ENCODE measurements at places on chromosomes 2 and 18.

DNA sequence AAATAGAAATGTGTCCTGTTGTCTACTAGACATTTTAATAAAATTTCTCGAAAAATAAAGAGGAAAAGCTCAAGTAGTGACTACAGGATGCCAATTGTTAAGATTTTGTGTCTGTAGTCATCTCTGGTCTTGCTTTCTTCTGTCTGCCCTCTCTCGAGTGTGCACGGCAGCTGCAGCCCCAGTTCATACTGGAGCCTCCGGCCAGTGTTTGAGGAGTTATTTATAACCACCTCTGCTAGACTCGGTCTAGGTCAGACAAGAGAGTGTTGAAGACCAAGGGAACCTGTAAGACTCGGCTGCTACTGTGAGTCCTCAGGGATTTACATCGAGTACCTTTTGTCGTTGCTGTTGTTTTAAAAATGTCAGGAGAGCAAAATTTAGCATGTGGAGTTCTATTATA, 810.1 kb upstream of the POU3F3 start:
- peaks cover 2% of the 10 kb centered on the region for H3K27me3 ChIP-seq
- H3K4me3 ChIP-seq = no peak overlapping the region
- H3K4me1 ChIP-seq = no peaks in the 10 kb centered on the region
- no peak for DNase-seq
- H3K27ac ChIP-seq = no peak overlapping the region

DNA sequence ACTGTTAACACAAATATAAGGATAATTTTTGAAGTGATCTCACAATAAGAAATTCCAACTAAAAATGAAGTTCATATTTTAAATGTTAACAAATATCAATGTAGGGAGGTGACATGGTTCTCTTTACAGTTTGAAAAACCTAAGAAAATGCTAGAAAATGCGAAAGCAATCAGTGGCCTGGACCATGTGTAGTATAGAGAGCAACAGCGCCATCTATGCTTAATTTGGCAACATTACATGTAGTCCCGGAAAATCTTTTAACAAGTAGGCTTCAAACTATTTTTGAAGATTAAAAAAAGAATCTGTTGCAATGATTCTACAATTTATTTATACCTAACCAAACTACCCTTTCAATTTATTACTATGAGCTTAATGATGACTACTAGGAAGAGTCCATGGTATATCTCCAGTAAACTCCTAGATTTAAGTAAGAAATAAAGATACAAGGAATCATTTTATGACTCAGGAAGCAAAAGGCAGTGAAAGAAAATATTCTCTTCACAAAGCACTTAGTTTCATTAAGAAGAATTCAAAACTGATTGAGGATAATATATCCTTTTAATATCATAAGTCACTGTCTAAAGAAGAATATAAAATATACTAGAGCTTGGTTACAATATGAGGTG, 33.3 kb downstream of the NDUFA10 start:
- H3K27me3 ChIP-seq = no peaks in the 10 kb centered on the region
- DNase-seq = peak; percentile 62
- H3K4me3 ChIP-seq = no peak overlapping the region
- H3K4me1 ChIP-seq = no peaks in the 10 kb centered on the region

DNA sequence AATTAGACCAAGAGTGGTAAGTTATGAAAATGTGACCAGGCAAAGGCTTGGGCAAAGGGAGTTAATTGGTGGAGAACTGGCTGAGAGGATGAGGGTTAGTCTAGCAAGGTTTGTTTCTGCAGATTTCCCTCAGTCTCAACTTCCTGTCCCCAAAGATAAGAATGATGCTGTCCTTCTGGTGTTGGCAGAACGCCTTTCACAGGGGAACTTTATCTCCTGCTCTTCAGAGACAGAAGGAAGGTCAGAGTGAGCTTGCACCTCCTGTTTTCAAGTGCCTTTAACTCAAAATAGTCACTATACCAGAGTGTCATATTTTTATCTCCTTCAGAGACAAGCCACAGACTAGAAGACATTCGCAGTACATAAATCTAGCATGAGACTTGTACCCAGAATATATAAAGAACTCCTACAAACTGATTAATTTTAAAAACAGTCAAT, 95.7 kb downstream of the TEX51 start:
- no peaks in the 10 kb centered on the region for H3K4me1 ChIP-seq
- no peak overlapping the region for H3K27ac ChIP-seq
- H3K4me3 ChIP-seq = no peak overlapping the region
- H3K36me3 ChIP-seq = no peaks in the 10 kb centered on the region
- H3K27me3 ChIP-seq = no peaks in the 10 kb centered on the region

DNA sequence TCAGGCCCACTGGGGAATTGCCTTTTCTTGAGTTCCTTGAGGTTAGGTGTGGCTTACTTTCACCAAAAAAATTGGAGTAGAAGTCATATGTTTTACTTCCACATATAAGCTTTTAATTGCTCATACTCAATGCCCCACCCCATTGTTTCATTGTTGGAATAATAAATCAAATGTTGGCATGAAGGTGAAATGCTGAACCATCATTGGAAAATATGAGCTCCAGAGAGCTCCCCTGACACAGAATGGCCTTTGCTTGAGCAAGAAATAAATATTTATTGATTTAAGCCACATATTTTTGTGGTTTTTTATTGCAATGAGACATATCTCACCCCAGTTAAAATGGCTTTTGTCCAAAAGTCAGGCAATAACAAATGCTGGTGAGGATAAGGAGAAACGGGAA, 167.3 kb upstream of the SRD5A2 start:
- H3K36me3 ChIP-seq = no peaks in the 10 kb centered on the region
- H3K4me1 ChIP-seq = no peaks in the 10 kb centered on the region
- no peak for DNase-seq
- H3K4me3 ChIP-seq = no peak overlapping the region
- no peaks in the 10 kb centered on the region for H3K27me3 ChIP-seq

- H3K27me3 ChIP-seq = no peaks in the 10 kb centered on the region
- H3K36me3 ChIP-seq = no peaks in the 10 kb centered on the region
- no peak overlapping the region for H3K4me3 ChIP-seq
- DNase-seq = no peak
Measured at GRCh38 chr2:176639671-176640070, 370.4 kb downstream of the MTX2 start.

DNA sequence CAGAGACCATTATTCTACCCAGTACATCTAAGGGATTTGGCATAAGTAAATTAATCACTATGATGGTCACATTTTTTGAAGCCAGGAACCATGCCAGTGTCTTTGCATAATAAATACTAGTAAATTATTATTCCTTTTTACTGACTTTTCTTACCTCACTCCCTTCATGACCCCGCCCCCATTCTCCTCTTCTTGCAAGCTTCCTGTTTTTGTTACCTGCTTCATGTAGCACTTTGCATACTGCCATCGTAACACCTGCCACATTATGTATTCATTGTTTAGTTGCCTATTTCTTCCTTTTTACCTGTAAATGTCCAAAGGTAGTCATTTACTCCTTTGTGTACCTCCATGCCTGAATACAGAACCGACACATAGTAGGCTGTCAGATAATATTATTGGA, 309.5 kb downstream of the KIAA1328 start:
- no peak overlapping the region for H3K4me3 ChIP-seq
- no peaks in the 10 kb centered on the region for H3K27me3 ChIP-seq
- H3K36me3 ChIP-seq = no peaks in the 10 kb centered on the region
- no peaks in the 10 kb centered on the region for H3K4me1 ChIP-seq
- no peak overlapping the region for H3K27ac ChIP-seq

DNA sequence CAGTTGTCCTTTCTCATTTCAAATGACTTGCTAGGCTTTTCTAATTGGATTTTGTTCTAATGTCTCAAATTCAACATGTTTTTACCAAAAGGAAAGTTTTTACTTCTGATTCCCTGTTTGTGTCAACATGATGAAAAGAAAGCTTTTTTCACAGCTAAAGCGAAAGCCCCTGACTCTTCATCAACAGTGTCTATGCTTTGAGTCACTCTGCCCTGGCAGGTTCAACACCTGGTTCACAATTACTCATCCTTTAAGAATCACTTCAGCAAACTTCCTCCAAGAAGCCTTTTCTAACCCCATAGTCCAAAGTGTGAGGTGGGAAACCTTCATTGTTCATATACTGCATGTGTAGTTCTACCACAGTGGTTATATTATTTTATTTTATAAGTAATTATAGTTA, 7.6 kb upstream of the DSG2 start:
- no peak overlapping the region for H3K27ac ChIP-seq
- H3K27me3 ChIP-seq = peaks cover 21% of the 10 kb centered on the region
- H3K4me1 ChIP-seq = no peaks in the 10 kb centered on the region
- H3K36me3 ChIP-seq = no peaks in the 10 kb centered on the region
- no peak overlapping the region for H3K4me3 ChIP-seq
- no peak for DNase-seq

- H3K36me3 ChIP-seq = no peaks in the 10 kb centered on the region
- no peak overlapping the region for H3K4me3 ChIP-seq
- H3K27me3 ChIP-seq = peaks cover 4% of the 10 kb centered on the region
- no peak overlapping the region for H3K27ac ChIP-seq
- DNase-seq = peak; percentile 70
- no peaks in the 10 kb centered on the region for H3K4me1 ChIP-seq
Measured at GRCh38 chr2:238513346-238513745, 86.6 kb downstream of the ASB1 start.

DNA sequence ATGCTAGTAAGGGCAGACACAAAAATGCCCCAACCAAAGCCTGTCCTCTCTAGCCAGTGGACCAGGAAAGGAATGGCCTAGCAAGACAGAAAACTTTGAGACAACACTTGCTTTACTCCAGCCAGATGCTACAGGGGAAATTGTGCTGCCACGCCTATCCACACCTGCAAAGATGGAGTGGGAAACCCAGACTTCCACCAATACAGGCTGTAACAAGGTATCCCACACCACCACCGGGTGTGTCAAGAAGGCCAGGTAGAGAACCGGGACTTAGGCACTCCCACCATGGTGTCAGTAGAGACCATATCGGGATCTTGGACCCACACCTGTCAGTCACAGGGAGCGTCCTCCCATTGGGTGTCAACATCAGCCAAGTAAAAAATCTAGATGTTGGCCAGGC, 16.2 kb upstream of the ESPNL start:
- H3K36me3 ChIP-seq = peaks cover 42% of the 10 kb centered on the region
- no peaks in the 10 kb centered on the region for H3K4me1 ChIP-seq
- no peak overlapping the region for H3K27ac ChIP-seq

DNA sequence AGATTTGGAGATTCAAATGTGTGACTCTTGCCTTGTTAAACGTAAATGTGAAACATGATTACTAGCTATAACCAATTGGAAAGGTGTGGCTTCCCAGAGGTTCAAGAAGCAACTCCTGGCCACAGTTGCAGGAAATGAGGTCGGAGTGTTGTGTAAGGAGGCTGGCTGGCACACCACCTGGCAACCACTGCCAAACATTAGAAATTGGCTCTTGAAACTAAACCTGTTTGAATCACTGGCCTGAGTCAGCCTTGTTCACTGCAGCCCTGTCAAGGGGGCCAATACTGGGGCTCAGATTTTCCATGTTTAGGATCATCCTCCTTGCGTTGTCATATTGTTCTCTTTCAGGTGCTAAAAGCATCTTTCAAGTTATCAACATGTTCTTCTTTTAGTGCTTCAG, 206.3 kb downstream of the ARL6IP6 start:
- H3K36me3 ChIP-seq = no peaks in the 10 kb centered on the region
- H3K4me3 ChIP-seq = no peak overlapping the region
- DNase-seq = no peak
- no peak overlapping the region for H3K27ac ChIP-seq
- H3K4me1 ChIP-seq = no peaks in the 10 kb centered on the region

Measured in A673 (cell line).